Cortex of kidney (tissue), 1 donor: ENCODE measurements at places on chromosomes 1 and 21.

GRCh38 chr1:25561421-25562100 lies 18.2 kb downstream of the LDLRAP1 start:
- no peak for DNase-seq

DNA sequence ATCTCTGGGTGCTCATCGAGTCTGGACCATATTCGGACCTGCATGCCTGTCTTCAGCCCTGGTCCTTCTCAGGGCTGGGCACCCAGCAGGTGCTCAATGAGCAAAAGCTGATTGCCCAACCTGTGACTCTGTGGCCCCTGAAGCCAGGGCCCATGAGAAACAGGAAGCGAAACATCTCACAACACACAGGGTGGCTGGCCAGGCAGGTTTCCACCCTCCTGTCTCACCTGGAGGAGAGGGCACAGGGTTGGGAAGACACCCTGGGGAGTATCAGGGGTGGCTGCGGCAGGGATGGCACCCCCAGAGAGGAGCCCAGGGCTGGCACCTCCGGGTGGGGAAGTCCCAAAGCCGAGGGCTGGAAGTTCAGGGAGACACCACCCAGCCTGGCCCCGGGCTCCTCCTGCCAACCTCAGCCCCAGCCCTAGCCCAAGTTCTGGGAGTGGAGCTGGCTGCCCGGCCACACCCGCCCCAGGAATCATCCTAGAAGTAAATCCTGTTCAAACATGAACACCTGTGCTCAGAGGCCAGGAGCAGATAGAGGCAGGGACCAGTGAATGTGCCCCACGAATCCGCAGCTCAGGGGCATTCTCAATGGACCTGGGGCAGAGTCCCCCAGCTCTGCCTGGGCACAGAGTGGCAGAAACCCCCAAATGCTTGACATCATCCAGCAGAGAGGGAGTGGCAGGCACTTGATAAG lies 54.6 kb downstream of the RAP1GAP start:
- no peak for DNase-seq

DNA sequence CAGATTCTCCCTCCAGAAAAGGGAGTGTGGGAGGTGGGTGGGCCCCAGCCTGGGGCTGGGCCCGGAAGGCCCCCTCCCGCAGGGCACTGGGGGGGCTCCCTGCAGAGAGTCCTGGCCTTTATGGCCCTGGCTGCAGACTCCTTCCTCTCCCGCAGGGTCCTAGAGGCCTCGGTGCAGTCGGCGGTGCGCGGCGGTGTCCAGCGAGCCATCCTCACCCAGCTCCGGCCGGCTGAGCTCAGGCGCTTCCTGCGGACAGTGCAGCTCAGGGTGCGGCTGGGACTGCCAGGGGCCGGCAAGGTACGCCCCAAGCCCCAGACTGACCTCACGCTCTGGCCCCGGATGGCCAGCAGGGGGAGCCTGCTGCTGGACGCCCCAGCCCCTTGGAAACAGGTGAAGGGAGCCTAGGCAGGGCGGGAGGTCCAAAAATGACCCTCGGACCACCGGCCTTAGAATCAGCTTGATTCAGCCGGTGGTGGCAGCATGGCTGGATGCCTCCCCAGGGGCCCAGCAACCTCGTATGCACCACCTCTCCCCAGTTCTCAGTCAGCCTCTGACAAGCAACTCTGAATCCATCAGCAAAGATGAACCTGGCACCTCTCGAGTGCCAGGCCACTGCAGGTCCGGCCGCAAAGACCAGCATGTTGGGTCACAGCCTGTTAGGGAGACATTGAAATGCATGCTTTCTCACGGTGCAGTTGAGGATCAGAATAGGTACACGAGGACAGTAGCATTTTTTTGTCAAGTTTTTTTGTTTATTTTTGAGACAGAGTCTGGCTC lies 20.6 kb downstream of the MTHFR start:
- DNase-seq = no peak

GRCh38 chr1:203278082-203278884 lies 27.0 kb upstream of the BTG2 start:
- DNase-seq = peak; percentile 16

DNA sequence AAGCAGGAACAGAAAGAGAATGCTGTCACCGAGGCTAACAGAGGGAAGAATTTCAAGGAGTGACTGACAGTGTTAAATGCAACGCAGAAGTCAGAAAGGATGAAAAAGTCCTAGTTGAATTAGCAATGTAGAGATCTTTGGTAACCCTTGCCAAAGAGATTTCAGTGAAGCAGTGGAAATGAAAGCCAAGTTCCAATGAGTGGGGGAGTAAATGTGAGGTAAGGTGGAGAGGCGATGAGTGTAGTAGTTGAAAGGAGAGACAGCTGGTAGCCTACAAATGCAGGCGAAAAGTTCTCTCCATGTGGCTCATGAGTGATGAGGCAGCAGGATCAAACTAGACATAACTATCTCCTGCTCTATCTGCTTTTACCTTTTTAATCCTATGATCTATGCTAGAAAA lies 74.6 kb upstream of the IPO9 start:
- no peak for DNase-seq

DNA sequence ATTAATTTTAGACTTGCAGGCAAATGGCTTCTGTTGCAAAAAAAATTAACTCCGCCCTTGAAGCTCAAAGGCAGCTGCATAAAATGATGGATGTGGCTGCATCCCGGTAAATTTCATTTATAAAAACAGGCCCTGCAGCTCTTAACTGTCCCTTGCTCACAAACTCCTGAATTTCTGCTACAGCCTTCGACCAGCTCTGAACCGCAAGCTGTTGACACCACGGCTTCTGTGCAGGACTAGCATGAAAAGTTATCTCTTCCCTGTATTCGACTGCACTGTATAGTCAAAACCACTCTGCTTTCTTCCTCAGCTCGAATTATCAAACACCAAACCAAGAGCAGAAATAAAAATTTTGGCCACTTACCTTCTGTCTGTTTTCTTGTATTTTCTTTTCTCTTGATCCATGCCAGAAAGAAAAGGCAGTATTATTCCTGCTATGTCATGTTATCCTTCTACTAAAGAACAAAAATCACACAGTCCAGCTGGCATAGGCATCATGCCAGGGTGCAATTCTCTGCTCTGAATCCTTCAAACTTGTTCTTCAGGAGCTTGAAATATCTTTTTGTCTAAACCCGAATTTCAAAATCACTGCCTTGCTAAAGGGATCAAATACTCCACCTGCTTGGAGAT lies 195.5 kb upstream of the NCAM2 start:
- DNase-seq = no peak

DNA sequence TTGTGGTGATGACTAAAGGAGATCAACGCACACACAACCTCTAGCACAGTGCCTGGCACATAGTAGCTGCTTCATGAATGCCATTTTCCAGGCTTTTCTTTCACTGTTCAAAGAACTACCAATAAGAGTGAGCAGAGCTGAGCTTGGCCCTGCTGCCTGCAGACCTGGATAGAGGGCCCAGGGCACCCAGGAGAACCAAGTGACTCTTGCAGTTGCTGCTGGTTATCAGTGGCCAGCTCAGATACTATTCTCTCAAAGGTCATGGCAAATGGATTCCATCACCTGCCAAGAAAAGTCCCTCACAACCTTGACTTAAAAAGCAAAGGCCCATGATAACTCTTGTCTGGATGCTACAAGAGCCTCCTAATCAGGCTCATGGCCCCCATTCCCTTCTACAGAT lies 41.7 kb downstream of the PLPP3 start:
- DNase-seq = no peak

- no peak for DNase-seq
Measured at GRCh38 chr21:34362136-34362444, 1.7 kb upstream of the KCNE2 start.

GRCh38 chr1:1059494-1060280 lies 14.4 kb downstream of the RNF223 start:
- no peak for DNase-seq

GRCh38 chr1:202133001-202133400 lies 10.3 kb downstream of the GPR37L1 start:
- no peak for DNase-seq

DNA sequence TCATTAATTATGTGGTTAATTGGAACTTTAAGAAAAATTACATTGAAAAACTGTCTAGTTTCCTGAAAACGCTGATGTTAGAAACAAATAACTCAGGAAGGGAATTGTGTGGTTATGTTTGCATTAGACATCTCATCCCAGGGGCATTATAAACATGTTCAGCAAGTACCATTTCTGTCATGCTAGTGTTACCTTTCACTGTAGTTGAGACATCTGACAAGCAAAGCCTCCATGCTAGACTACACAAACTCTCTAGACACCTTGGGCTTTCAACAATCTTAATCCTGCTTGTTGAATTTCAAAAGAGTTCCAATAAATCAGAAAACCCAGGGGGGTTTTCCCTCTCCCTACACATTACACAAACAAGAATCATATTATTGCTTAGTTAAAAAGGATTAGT lies 536.8 kb downstream of the KCNT2 start:
- no peak for DNase-seq

- DNase-seq = no peak
Measured at GRCh38 chr1:155174324-155175280, 953 bp downstream of the TRIM46 start.
